SJSA1 (cell line): ENCODE measurements at places on chromosomes 7 and 10. TPM values are rescaled to one million over a fixed set of nuclear protein-coding genes. Genes with fewer than 3 reads are reported as not detected.

DNA sequence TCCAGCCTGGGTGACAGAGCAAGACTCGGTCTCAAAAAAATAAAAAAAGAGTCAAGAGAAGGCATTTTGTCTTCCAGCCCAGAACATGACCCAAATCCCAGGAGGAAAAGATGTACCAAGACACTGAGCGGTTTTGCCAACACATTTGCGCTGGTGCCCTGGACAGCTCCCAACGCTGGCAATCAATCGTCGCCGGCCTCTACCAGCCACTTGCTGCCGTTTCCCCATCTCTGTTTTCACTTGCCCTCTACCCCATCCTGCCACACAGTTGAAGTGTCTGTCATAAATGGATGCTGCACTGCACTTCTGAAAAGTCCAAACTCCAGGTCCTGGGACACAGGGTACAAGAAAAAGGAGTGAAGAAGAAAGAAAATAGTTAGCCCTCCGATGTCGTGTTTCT, 29.7 kb upstream of the CRTAC1 start:
- no peak for DNase-seq

DNA sequence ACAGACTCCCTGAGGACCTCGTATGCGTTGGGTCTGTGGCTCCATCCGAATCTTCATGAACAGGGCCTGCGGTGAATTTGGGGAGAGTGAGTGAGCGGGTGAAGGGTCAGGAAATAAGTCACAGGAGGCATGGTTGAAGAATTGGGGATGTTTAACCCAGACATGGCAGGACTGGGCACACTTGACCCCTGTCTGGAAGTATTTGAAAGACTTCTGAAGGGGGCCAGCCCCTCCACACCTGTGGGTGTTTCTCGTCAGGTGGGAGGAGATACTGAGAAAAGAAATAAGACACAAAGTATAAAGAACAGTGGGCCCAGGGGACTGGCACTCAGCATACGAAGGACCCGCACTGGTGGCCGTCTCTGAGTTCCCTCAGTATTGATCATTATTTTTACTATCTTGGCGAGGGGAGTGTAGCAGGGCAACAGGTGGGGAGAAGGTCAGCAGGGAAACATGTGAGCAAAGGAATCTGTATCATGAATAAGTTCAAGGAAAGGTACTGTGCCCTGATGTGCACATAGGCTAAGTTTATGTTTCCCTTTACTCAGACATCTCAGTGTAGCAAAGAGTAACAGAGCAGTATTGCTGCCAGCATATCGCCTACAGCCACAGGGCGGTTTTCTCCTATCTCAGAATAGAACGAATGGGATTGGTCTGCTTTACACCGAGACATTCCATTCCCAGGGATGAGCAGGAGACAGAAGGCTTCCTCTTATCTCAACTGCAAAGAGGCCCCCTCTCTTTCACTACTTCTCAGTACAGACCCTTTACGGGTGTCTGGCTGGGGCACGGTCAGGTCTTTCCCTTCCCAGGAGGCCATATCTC, 38.2 kb upstream of the PFKFB3 start:
- no peak for DNase-seq

DNA sequence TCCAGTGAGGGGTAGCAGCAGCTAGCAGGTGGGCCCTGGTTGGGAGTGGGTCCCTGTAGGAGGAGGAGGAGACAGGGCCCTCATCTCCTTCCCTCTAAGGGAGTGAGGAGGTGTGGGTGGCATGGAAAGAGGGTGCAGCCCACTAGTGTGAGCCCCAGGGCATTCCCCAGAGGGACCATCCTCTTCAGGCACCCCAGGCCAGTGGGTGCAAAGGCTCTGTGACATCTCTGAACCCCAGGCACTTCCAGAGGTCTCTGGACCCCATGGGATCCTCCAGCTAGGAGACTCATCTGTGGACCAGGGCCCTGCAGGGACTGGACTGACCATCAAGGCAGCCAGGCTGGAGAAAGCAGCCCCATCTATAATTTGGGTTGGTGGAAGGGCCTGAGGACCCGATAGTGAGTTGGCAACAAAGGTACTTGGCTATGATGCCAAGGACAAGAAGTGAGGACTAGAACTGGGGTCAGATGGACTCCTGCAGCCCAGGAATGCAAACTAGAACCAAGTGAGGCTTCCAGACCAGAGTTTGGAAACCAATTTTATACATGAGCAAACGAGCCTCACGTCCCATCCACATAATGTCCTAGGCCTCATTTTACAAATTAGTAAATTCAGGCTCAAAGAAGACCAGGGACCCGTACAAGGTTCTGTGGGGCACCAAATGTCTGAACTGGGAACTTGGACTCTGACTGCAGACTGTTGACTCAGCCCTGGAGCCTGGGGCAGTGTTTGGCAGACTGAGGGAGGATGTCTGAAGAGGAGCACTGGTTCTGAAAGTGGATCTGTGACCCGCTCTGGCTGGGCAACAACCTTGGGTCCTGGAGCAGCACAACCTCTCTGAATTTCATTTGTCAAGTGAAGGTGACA, 1.4 kb upstream of the VSTM4 start:
- no peak for DNase-seq

ANAPC16 gene
- 28.6 and 89.9 TPM in 2 replicates for total RNA-seq

CDNF gene
- total RNA-seq, result 0.29 and 0.38 TPM in 2 replicates
